CD4-positive, alpha-beta T cell treated with Interleukin-15 for 4 hours (primary cell): ENCODE measurements at places on chromosomes 3 and 15.

- DNase-seq = no peak
Measured at GRCh38 chr3:181533811-181534210, 177.9 kb upstream of the SOX2 start.

DNA sequence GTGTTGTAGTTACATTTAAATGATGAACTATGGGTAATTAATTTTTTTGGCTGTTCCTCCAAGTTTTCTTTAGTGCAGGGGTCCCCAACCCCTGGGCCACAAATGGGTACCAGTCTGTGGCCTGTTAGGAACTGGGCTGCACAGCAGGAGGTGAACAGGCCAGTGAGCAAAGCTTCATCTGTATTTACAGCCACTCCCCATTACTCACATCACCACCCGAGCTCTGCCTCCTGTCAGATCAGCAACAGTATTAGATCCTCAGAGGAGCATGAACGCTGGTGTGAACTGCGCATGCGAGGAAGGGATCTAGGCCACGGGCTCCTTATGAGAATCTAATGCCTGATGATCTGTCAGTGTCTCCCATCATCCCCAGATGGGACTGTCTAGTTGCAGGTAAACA is 75.9 kb upstream of the RPL35A start:
- DNase-seq = no peak

GRCh38 chr3:30457081-30457480 is 149.3 kb upstream of the TGFBR2 start:
- no peak for DNase-seq

DNA sequence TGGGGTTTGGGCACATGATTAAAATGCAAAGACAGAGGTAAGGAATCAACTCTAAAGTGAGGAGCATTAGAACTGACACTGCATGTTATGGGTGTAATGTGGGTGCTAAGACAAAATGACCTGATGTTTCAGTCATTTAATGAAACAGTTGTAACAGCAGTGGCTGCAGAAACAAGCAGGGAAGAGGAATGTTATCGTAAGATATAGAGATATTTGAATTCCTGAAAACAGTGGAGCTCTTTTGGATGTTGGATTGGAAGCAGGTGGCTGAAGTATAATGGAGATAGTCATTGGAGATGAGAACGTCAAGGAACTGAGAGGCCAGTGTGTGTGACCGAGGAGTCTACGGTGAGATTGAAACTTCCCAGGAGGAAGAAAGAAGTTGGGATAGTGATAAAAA is 1065.2 kb downstream of the ZPLD1 start:
- DNase-seq = no peak

GRCh38 chr3:3516996-3517395 is 282.2 kb upstream of the LRRN1 start:
- DNase-seq = no peak

- no peak for DNase-seq
Measured at GRCh38 chr15:47415539-47415971, 301.8 kb upstream of the SEMA6D start.

DNA sequence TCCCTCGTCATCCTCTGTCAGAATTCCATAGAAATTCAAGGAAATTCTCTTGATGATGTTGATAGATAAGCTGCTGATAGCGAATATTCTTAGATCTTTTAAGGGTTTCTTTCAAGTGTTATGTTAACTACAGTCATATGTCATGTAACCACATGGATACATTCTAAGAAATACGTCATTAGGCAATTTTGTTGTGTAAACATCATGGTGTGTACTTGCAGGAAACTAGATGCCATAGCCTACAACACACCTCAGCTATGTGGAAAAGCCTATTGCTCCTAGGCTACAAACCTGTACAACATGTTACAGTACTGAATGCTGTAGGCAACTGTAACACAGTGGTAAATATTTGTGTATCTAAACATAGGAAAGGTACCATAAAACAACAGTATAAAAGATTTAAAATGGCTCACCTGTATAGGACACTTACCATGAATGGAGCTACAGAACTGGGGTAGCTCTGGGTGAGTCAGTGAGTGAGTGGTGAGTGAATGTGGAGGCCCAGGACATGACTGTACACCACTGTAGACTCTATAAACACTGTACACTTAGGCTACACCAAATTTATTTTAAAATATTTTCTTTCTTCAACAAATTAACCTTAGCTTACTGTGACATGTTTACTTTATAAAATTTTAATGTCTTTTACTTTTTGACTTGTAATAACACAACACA is 34.6 kb downstream of the GLDN start:
- DNase-seq = no peak

- no peak for DNase-seq
Measured at GRCh38 chr3:29164825-29165224, 116.0 kb upstream of the RBMS3 start.

DNA sequence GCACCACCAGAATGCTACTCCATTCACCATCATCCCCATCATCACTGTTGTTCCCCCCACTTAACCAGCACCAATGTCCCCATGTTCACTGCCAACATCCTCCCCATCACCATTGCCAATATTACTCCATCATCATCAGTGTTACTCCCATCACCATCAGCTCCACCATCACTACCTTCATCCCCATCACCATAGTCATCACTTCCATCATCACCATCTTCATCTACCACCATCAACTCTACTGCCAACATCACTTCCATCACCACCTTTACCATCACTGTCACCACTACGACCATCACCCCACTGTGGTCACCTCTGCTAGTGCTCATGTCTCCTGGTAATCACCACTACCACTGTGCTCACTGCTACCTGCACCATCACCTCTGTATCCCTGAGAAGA is 47.2 kb upstream of the TMEM115 start:
- DNase-seq = no peak

- DNase-seq = no peak
Measured at GRCh38 chr3:138265745-138266144, 63.9 kb downstream of the NME9 start.

DNA sequence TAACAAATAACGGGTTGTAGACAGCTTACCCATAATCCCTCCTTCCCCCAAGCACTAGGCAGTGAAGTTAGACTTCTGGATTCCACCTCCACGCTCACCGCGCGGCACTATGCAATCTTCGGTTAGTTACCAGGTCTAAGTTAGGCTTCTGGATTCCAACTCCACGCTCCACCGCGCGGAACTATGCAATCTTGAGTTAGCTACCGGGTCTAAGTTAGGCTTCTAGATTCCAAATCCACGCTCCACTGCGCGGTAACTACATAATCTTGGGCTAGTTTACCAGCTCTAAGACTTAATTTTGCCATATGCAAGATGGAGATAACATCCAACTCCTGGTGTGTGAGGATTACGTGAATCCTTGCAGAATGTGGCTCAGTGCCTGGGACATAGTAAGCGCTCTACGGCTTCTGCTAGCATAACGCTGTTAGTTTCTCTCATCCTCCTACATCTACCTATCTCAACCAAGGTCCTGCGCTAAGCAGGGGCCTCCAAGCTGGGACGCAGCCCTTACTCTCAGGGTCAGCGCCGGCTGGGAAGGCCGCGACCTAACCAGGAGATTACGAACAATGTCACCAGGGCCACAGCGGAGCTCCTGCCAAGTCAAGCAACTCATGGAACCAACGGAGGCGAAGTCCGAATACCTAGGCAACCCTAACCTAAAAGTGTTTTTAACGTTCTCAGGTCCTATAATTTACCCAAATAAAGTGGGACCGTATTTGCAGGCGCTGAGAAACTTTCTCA is 497 bp upstream of the RPLP1 start:
- DNase-seq = no peak

- no peak for DNase-seq
Measured at GRCh38 chr15:69056365-69056764, 41.9 kb downstream of the NOX5 start.

DNA sequence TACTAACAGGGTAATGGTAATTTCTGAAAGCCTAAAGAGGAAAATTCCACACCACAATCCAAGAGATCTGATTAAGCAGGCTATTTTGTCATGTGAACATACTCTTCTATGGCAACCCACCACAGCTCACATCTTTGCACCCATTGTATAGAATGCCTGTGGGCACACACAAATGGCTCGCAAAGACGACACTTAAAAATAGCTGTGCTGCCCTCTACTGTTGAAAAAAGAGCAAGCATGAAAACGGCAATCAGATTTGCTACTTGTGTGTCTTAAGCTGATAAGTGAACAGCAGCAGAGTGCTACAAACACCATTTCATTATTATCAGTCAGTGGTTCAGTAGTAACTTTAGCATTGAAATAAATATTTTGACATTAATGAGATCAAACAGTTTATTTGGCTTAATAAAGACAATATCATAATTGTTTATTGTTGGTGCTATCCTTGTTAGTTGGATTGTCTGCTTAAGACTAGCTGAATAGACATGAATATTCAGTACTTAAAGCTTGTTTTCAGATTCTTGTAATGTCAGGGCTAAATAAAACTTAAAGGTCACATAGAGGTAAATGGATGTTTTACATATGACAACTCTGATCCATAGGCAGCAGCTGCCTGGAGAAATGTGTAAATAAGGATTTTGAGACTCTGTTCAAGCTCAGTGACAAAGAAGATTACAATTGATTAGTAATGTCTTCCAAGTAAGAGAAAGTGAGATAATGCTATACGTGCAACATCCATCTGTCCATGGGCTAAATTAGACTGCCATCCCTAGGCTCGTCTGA is 199.1 kb downstream of the LRRN1 start:
- peak; percentile 17 for DNase-seq

GRCh38 chr3:134018406-134018805 is 11.3 kb downstream of the SLCO2A1 start:
- DNase-seq = no peak

GRCh38 chr15:36778531-36778930 is 199.1 kb downstream of the CDIN1 start:
- no peak for DNase-seq

DNA sequence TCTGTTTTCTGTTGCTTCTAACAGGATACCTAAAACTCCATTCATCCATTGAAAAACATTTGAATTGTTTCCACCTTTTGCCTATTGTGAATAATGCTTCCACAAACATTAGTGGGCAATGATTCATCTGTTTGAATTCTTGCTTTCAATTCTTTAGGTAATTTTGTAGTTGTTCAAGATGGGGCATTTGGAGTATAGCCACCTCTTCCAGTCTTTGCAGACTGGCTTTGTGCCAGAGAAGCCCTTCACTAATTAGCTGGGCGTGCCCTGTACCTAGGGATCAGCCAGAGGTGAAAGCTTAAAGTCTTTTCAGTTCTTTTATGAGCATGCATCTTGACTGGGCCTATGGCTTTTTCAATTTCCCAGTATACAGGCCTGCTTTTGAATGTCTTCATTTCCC is 10.9 kb downstream of the RTP1 start:
- DNase-seq = no peak

- DNase-seq = no peak
Measured at GRCh38 chr3:67529915-67530314, 124.5 kb downstream of the SUCLG2 start.

- no peak for DNase-seq
Measured at GRCh38 chr15:39052323-39052705, 487.7 kb upstream of the RASGRP1 start.

DNA sequence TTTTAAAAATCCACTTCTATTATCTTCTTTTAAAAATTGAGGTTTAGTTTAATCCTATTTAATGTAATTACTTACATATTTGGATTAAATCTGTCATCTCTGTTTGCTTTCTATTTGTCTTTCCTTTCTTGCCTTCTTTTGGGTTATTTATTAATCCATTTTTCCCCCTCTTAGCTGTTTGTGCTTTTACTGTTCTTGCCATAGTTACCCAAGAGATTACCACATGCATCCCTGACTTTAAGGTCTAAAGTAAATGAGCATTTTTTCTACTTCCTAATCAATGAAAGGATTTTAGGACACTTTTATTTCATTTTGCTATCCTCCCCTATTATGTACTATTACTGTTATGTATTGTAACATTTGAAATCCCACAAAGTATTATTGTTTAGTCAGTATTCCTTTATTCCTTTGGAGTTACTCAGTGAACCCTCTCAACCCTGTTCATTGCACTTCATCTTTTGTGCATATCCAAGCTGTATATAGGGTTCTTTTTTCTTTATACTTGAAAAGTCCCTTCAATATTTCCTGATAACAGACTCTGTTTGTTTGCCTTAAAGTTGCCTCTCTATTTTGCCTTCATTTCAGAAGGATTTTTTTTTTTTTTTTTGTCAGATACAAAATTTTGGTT is 62.7 kb downstream of the MEF2A start:
- no peak for DNase-seq

DNA sequence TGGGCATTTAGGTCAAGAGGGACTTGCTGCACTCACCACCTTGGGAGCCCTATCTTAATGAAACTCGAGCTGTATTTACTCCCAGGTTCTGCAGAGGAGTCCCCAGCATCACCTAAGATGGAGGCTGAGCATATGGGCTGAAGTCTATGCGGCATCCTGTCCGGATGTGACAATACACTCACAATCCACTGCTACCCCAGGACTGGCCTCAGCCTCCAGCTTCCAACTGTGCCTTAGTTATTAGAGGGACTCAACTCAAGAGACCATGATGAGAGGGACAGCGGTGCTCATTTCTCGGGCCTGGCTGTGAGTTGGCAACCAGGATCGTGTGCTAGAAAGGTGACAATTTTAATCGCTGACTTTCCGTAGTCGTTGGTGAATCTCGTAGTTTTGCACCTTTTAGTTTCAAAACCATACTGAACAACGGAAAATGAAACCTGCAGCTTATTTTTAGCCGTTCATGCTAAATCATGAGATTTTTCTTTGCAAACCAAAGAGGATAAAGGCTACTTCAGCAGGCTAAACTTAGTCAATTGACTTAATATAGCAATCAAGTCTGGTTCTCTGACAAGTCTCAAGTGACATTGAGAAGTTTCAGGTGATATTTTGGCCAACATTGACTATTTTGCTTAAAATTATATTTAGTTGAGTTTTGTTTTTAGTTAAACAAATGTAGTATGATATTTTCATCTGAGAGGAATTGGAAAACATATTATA is 11.1 kb downstream of the ZBTB38 start:
- peak; percentile 31 for DNase-seq

DNA sequence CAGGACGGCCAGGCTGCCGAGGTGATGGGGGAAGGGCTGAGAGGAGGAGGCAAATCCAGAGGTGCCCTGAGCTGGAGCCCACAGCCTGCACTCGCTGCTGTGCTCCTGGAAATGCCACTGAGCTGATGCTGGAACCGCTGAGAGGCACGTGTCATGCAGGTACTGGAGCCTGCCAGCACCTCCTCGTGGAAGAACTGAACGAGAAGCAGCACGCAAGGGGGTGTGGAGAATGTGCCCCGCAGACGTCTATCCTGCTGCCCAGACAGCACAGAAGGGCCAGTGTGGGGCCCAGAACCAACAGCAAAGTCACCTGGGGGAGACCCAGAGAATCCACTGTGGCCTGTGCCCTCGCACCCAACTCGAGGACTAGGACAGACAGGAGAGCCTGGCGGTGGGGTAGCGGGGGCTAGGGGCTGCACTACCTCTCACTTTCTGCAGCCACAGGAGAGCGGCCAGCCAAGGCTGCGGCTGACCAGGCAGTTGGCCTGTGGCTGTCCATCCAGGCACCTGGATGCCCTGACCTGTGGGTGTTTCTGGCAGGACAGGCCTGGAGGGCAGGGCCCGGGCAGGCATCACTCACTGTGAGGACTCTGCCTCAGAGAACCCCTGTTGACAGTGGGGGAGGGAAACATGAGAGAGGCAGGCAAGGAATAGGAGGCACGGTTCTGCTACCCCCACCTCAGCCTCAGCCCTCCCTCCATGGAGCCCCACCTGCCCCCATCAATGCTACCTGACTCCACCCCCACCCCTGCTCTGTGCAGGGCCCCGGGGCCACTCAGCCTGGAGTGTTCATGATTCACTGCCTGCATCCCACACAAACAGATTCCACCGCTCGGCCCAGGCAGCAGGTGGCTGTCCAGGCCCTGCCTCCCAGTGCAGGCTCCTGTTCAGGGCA is 213.1 kb downstream of the TBC1D2B start:
- no peak for DNase-seq

GRCh38 chr3:47536967-47537366 is 23.5 kb upstream of the ELP6 start:
- no peak for DNase-seq

- no peak for DNase-seq
Measured at GRCh38 chr15:90340345-90340744, 11.7 kb upstream of the ZNF774 start.
